ENCODE measurements at places on chromosomes 6 and 20.

- no peak for DNase-seq
These were observed 6.4 kb upstream of the MDGA1 start for GRCh38 chr6:37704066-37704465.

DNA sequence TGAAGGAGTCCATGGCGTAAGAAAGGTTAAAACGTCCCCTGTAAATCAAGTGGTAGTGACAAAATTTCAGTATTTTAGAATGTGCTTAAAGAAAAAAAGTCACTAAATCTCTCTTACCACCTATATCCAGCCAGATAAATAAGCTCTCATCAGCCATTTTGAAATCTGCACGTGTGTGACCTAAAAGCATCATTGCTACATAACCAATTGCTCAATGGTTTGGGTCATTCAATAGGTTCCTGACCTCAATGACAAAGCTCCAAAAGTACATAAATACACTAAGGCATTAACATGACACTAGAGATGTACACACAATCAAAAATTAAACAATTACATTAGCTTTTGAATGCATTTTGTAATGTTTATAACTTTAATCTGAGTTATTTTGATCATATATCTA, 272.4 kb downstream of the GMDS start:
- DNase-seq: no peak

DNA sequence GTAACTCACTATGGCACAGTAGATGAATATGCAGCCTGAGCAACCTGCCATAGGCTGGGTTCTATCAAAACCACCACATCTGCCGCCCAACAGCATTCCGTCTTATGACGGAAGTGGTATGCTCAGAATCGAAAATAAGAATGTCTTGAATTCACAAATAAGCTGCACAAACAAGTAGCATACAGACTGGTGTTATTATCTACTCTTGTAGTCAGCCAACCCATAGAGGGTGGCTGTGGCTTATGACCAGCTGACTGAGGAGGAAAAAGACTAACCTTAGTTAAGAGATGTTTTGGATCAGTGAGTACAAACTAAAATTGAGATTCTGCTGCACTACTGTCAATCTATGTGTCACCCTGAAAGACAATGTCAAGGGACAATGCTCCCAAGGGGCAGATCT, 1255.1 kb upstream of the EYS start:
- DNase-seq: no peak

DNA sequence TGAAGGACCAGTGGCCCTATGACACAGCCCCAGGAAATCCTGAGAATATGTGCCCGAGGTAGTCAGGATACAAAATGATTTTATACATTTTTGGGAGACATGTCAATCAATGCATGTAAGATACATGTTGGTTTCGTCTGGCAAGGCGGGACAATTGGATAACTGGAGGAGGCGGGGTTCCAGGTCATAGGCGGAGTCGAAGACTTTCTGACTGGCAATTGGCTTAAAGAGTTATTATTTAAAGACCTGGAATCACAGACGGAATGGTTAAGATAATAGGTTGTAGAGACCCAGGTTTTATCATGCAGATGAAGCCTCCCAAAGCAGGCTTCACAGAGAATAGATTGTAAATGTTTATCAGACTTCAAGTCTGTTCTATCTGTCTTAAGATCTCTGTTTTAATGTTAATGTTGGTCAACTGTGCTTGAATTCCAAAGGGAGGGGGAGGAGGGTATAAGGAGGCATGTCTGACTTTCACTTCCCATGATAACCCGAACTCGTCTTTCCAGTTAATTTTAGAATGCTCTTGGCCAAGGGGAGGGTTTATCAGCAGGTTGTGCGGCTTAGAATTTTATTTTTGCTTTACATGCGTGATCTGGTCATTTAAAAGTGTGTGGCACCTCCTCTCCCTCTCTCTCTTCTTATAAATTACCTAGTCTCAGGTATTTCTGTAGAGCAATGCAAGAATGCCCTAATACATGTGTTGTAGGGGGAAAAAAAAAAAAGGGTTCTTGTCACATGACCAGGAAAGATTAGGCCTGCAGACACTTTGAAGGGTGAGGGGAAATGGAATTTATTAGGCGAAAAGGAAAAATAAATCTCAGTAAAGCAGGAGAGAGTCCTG, 230.7 kb downstream of the NFATC2 start:
- DNase-seq: no peak

DNA sequence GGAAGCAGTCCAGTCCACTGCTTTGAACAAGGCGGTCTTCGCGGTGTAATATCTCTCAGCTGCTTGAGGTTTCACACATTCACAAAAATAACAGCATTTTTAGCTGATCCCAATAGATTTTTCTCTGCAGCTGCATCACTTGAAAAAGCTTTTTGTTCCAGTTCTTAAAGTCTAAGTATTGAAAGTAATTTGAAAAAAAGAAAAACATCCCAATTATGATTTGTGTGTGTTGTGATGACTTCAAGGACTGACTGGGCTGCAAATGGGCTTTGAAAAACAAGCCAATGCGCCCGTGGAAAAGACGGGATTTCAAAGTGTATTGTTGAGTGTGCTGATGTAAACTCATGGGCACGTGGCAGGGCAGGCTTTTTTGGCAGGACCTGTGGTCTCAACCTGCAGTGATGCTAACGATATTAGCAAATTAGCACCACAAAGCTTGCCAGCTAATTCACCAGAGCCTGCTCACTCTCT, 151.1 kb downstream of the TMEM242 start:
- no peak for DNase-seq

- DNase-seq: no peak
These were observed 33.1 kb upstream of the ASF1A start for GRCh38 chr6:118860880-118861279.

DNA sequence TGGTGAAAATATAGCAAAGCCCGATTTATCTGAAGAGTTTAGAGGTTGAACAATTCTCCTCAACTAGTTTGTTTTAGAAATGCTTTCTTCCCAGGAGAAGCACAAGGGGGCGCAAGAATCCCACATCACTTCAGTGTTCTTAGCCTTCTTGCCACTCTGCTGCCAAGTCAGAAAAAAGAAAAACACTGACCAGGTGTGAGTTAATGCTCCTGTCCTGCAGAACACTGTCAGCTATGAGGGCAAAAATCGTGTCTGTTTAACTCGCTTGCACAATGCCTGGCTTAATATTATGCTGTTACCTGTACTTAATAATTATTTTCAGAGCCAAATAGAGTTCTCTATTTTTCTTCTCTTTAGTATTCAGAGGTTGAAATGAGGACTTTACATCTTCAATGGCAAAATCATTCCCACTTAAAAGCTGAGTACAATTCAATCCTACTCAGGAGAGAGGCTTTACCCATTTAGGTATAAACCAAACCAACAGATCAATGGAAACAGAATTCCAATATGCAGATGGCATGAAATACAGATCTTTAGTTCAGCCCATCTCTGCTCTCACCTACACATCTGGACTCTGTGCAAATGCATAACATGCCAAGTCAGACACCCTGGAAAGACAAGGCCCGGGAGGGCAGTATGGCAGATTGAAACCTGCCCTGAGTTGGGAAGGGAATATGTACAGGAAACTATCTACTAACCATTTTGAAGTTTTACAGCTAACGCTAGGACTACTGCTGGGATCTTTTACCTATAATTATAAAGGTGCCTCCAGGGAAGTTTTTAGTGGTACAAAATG, 71.4 kb upstream of the TULP1 start:
- peak; percentile 61 for DNase-seq

DNA sequence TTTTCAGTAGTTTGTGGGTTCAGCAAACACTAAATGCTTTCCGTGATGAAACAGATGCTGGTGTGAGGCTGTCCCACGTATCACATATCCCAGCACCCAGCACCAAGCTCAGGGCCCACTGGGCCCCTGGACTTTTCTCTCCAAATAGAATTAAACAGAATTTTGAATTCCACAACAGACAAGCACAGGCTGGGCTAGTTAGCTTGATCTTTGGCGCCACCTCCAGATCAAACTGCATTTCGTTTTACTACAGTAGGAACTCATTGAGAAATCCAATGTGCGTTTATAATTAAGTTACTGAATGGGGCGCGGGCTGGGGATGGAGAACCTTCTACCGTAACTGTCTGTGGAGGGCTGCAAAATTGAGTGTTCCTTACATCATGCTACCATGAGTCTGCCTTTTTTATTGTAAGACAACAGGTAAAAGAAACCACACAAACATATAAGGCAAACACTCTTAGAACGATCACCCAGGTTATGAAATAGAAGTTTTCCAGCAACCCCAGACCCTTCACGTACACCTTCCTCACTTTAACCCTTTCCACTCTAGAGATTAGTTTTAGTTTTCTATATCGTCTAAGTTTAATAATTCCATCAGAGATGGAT, 107.8 kb downstream of the ZFP64 start:
- no peak for DNase-seq

Measured in activated CD4-positive, alpha-beta T cell treated with anti-CD3 and anti-CD28 coated beads for 24 hours (primary cell).